NCI-H510A (cell line): ENCODE measurements at places on chromosomes 3 and 15.

GRCh38 chr15:92807971-92808571, 92.1 kb upstream of the CHD2 start:
- DNase-seq: no peak

DNA sequence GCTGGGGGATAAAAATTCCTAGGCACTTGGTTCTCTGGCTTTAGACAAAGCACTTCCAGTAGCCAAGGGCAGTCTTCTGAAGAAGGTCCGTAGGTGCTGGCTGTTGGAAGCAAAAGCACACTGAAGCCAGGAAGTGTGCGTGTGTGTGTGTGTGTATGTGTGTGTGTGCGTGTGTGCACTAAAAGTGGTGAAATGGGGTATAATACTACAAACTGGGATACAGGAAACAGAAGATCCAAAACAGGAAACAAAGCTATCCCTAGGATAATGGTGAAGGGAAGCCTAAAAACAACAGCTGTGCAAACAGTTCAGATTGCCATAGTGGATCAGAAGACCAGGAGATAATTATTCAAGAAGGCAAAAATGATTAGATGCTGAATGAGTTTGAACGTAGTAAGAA, 103.4 kb downstream of the IL20RB start:
- DNase-seq: no peak

DNA sequence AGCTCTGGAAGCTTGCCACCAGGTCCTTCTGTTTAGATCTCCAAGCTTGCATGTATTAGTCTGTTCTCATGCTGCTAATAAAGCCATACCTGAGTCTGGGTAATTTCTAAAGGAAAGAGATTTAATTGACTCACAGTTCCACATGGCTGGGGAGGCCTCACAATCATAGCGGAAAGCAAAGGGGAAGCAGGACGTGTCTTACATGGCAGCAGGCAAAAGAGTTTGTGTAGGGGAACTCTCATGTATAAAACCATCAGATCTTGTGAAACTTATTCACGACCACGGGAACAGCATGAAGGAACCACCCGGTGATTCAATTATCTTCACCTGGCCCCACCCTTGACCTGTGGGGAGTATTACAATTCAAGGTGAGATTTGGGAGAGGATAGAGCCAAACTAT, 147.0 kb upstream of the PROK2 start:
- DNase-seq: no peak

DNA sequence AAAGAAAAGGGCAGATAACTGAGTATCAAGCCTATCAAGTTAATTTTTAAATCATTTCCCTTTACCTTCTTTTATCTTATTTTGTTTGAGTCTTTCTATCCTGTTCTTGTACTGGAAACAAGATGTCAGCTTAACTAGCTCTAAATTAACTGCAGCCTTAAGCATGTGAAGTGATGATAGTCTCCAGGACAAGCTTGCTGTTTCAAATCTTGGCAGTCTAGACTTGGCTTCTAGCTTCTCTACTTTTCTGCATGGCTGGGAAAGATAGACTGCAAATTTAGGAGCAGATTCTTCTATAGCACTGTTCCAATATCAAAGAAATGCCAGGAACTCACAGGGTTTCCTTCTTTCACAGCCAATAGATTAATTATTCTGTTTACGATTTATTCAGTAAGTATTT, 1034.4 kb downstream of the TUSC7 start:
- DNase-seq: no peak

DNA sequence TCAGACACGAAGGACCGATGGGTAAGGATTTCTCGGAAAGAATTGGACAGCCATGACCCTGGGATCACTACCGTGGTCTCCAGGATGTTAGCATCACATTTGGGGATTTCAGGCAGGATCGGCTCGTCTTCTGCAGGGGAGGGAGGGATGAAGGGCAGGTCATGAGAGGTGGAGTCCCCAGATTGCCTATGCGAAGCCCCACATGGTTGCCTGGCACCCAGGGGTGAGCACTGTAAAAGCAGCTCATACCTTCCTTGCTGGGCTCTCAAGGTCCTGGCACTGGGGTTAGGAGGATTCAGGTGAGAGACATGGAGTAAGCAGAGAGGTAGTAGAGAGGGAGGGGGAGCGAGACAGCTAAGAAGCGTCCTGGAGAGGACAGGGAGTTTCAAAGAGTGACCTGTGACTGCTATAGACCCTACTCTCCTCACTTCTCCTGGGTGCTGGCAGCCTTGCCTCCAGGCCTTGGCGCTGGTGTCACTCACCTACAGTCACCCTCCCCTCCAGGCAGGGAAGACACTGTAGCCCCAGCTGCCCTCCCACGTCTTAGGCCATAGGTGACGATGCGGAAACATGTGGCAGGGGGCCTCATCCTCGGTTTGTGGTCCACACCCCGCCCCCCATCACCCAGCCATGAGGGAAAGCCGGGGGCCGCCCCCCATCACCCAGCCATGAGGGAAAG, 15.0 kb upstream of the EHD4 start:
- no peak for DNase-seq

- DNase-seq: no peak
Observed at GRCh38 chr3:134751831-134752230, 43.2 kb upstream of the EPHB1 start.

GRCh38 chr3:37400945-37401344, 226.6 kb upstream of the LRRFIP2 start:
- no peak for DNase-seq

- DNase-seq: no peak
Observed at GRCh38 chr3:171620825-171621434, 160.7 kb upstream of the TNIK start.

DNA sequence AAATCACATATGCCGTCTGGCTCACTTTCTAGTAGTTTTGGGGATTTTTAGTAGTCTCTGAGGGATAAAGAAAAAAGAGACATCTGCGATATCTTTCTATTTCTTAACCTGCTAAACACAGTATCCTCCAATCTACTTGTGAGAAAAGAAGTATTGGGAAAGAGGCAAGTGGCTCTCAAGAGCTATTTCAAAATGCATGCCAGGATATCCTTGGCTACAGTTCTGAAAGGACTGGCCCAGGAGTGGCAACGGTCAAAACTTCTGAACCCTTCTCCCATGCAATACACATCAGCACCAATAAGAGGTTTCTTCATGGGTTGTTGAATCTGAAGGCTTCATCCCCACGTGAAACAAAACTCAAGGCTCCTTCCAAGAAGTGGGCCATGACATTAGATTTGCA, 204.0 kb upstream of the WNT5A start:
- DNase-seq: no peak

- no peak for DNase-seq
Observed at GRCh38 chr3:29870136-29870535, 589.3 kb downstream of the RBMS3 start.
